ENCODE measurements at places on chromosomes 1 and 21.

GRCh38 chr1:68281946-68282615 lies 49.8 kb upstream of the WLS start:
- no peak for DNase-seq

- no peak for DNase-seq
Measured at GRCh38 chr1:107359472-107360241, 218.8 kb downstream of the NTNG1 start.

DNA sequence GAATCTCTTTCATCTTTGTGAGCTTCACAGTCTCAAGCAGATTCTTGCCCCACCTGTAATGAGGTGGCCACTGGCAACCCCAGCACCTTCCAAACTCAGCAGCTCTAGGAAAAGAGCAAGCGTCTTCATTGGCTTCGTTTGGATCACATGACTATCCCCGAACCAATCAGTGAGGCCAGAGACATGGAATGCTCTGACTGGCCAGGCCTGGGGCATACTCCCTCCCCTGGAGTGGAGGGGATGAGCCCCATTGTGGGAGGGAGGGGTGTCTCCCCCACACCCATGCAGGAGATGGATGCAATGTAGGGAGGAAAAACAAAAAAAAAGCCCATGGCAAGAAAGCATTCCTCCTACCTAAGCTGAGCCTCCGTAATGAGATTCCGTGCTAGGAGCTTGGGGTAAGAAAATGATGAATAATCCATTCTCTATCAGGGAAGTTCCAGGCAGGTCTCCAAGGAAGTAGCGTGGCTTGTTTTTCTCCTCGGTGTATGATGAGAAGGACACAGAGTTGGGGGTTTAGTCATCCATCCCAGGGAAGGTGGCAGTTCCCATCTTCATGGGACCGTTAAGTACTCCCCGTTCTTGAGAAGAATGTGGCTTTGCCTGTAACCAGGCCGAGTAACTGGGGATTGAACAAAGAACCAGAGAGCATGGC lies 32.7 kb downstream of the FHAD1 start:
- no peak for DNase-seq

- no peak for DNase-seq
Measured at GRCh38 chr1:36494971-36495370, 12.3 kb upstream of the CSF3R start.

GRCh38 chr1:177310326-177310725 lies 139.6 kb downstream of the BRINP2 start:
- DNase-seq: no peak

DNA sequence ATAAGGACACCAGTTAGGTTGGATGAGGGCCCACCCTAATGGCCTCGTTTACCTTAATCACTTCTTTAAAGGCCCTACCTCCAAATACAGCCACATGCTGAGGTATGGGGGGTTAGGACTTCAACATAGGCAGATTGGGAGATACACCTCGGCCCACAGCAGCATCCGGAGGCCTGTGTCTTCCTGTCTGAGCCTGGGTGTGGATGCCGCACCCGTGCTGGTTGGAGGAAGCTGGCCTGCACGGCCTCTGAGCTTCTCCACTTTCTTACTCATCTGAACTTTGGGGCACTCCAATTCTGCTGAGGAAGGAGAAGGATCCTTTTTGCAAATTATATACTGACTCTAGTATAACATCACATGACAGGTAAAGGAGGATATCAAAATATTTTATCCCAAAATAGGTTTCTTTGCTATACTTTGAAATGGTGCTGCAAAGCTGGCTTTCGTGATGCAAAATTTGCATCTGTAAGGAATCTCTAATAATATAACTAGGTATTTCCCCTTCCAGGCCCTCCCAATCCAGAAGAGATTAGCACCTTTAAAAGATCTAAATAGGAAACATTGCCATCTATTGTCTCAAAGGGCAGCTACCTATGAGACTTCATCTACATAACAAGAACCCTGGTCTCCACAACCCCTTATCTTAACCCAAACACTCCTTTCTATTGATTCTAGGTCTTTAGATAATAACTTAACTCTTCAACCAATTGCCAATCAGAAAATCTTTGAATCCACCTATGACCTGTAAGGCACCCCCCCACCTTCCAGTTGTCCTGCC lies 247.6 kb downstream of the KCNJ6 start:
- DNase-seq: no peak

DNA sequence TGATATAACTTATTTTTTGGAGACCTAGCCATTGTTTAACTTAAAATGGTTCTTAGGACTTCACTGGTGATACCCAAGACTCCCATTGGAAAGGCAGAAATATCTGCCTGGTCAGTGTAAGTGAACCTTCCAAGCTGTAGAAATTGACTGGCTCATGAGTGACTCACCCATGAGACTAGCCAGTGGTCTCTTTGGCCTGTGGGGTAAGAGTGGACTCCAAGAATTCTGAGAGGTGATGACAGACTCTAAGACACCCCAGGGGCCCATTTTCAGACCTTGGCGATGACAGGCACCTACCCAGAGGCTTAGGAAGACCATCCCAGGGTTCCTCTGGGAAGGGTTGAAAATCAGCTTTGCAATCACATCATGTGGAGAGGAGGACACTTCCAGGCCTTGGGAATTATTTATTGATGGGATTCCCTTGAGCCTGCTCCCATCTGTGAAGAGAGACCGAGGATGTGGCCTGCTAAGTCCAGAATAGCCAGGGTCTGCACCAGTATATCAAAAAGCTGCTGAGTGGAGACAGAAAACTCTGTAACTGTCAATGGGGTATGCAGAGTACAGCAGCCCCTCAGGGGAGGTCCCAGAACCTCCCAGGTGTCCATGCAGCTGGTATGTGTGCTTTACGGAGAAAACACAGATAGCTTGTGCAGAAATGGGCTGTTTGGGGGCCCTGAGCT lies 78.9 kb downstream of the KAZN start:
- DNase-seq: no peak

DNA sequence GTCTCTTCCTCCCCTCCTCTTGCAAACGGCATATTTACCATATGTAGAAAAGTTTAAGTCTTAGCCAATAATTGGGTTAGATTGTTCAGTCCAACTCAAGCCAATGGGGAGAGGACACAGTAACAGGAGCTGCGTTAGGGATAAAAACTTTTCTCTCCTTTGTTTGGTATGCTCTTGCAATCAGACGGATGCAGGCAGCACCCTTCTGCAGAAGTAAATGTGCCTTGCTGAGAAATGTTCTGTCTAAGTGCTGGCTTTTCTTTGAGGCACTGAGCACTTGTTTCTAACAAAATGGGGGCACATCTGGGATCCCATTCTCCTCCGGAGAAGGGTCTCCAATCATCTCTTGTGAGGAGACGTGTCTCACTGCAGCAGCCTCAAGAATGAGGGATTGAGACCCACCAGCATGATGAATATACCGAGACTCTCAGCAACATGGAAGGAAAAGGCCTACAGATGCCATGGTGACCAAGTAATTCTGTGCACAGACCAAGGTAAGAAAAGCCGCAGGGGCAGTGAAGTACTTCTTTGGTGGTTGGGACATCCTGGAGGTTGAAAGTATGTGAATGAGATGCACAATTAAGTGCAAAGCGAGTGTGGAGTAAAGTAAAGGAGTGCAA lies 20.7 kb upstream of the GNG4 start:
- DNase-seq: no peak
